CD8-positive, alpha-beta memory T cell (primary cell): ENCODE measurements at places on chromosomes 7 and 10.

GRCh38 chr7:72437061-72437585 is 25.0 kb upstream of the CALN1 start:
- H3K36me3 ChIP-seq, result no peaks in the 10 kb centered on the region
- no peak overlapping the region for H3K27ac ChIP-seq
- no peak overlapping the region for H3K4me3 ChIP-seq
- no peaks in the 10 kb centered on the region for H3K4me1 ChIP-seq
- no peaks in the 10 kb centered on the region for H3K27me3 ChIP-seq

DNA sequence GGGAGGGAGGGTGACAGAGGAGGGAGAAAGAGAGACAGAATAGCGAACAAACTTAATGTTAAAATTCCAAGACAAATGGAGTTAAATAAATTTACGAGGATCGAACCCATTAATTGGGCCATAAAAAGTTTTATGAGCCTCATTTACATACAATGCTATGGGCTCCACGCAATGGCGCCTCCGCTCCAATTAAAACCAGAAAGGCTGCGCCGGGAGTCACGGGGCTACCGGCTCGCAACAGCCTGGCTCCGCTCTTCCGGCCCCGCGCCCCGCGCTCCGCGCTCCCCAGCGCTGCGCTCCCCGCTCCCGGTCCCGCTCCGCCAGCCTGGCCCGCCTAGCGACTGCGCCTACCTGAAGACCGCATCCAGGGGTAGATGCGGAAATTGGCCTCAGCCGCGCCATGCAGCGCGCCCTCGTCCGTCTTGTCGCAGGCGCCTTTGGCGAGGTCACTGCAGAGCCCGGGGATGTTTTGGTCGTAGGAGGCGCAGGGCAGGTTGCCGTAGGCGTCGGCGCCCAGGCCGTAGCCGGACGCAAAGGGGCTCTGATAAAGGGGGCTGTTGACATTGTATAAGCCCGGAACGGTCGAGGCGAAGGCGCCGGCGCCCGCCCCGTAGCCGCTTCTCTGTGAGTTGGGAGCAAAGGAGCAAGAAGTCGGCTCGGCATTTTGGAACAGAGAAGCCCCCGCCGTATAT is 513 bp downstream of the HOXA7 start:
- H3K4me3 ChIP-seq, result no peak overlapping the region
- H3K27ac ChIP-seq, result no peak overlapping the region
- no peak for DNase-seq

- no peak overlapping the region for H3K27ac ChIP-seq
- no peak overlapping the region for H3K4me3 ChIP-seq
- no peaks in the 10 kb centered on the region for H3K27me3 ChIP-seq
Measured at GRCh38 chr7:149154056-149154455, 6.8 kb downstream of the ZNF398 start.

- H3K4me1 ChIP-seq, result no peaks in the 10 kb centered on the region
- peaks cover 6% of the 10 kb centered on the region for H3K36me3 ChIP-seq
- H3K4me3 ChIP-seq, result peak overlapping the region; percentile 23
- peak; percentile 15 for DNase-seq
- H3K27me3 ChIP-seq, result no peaks in the 10 kb centered on the region
Measured at GRCh38 chr10:68684413-68684812, 36.6 kb upstream of the CCAR1 start.

- no peaks in the 10 kb centered on the region for H3K36me3 ChIP-seq
- H3K4me3 ChIP-seq, result no peak overlapping the region
- H3K27ac ChIP-seq, result no peak overlapping the region
- H3K4me1 ChIP-seq, result no peaks in the 10 kb centered on the region
Measured at GRCh38 chr10:74500816-74501215, 325.6 kb upstream of the KAT6B start.

DNA sequence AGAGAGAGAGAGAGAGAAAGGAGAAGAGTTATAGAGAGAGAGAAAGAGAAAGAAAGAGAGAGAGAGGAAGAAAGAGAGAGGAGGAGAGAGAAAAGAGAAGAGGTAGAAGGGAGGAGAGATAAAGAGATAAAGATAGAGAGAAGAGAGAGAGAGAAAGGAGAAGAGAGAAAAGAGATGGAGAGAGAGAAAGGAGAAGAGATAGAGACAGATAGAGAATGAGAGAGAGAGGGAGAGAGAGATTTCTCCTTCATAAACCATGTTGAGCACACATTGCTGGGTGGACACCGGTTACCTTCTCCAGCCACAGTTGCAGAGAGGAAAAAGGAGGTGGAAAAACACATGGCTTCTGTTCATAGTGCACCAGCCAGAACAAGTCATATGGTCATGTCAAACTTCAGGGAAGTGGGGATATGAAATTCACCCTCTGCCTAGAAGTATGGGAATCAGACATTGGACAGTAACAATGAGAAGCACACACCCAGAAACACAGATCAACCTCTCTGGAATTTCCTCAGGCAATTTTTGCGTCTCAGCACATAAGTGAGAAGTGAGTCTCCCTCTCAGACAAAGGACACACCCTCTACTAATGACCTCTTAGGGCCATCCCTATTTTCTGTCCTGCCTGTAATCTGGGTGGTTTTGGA is 172.5 kb upstream of the SVIL start:
- no peaks in the 10 kb centered on the region for H3K27me3 ChIP-seq
- no peak overlapping the region for H3K27ac ChIP-seq
- no peak overlapping the region for H3K4me3 ChIP-seq

GRCh38 chr10:29067161-29067560 is 221.7 kb upstream of the LYZL1 start:
- H3K4me1 ChIP-seq, result no peaks in the 10 kb centered on the region
- no peaks in the 10 kb centered on the region for H3K27me3 ChIP-seq
- H3K4me3 ChIP-seq, result no peak overlapping the region
- DNase-seq, result no peak
- H3K27ac ChIP-seq, result no peak overlapping the region

DNA sequence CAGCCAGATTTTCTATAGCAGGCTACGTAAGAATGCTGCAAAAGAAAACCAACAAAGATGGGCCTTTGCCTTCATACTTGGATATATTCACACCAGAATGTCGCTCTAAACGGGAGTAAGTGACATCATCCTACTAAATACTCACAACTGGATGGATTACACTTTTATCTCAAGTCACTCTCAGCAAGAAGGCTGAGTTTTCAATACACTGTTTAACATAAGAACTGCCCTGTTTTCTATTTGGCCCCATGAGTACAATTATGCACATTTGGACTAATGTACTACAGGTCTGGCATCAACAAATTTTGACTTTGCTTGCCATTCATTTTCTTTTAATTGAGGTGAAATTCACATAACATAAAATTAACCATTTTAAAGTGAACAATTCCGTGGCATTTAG is 8.2 kb downstream of the SLC35B4 start:
- no peaks in the 10 kb centered on the region for H3K27me3 ChIP-seq
- no peak for DNase-seq
- H3K4me1 ChIP-seq, result no peaks in the 10 kb centered on the region
- H3K36me3 ChIP-seq, result peaks cover 4% of the 10 kb centered on the region
- no peak overlapping the region for H3K4me3 ChIP-seq

DNA sequence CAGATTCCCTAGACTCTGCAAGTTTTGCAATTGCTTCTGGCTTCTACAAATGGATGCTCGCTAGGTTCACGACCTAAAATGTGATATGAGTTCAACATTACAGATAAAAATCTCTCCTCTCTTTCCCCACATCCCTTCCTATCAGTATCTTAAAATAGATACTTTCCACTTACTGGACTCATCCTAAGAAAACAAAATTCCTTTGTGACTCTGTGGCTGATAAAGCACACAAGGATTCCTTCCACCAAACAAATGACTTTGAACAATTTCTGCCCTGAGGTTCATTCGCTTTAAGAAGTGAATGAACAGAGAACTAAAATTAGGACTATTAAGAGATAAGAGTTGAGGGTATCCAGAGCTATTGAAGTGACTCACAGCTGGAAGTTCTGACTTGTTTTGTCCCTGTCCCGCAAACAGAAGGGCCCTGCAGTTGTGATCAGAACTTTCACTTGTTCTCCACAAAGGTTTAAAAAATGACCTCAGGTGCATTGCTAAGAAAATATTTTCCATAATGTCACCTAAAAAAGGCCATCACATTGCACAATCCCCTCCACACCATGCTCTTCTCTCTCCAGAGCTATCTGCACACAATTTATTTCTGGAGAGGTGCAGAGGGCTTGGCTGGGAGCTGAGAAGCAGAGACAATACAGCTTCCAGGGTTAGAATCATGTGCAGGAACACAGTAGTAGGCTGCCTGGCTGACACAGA is 96.1 kb downstream of the PIP4K2A start:
- no peak for DNase-seq
- peaks cover 95% of the 10 kb centered on the region for H3K4me1 ChIP-seq

- H3K27ac ChIP-seq, result peak overlapping the region; percentile 82
- peaks cover 17% of the 10 kb centered on the region for H3K4me1 ChIP-seq
- peaks cover 10% of the 10 kb centered on the region for H3K36me3 ChIP-seq
- H3K27me3 ChIP-seq, result no peaks in the 10 kb centered on the region
- no peak for DNase-seq
Measured at GRCh38 chr10:93701866-93702209, 554 bp downstream of the FRA10AC1 start.

GRCh38 chr10:1036341-1036791 is 10.7 kb upstream of the IDI2 start:
- H3K36me3 ChIP-seq, result peaks cover 9% of the 10 kb centered on the region
- no peak overlapping the region for H3K27ac ChIP-seq
- no peaks in the 10 kb centered on the region for H3K27me3 ChIP-seq
- no peaks in the 10 kb centered on the region for H3K4me1 ChIP-seq
- H3K4me3 ChIP-seq, result no peak overlapping the region
- no peak for DNase-seq

DNA sequence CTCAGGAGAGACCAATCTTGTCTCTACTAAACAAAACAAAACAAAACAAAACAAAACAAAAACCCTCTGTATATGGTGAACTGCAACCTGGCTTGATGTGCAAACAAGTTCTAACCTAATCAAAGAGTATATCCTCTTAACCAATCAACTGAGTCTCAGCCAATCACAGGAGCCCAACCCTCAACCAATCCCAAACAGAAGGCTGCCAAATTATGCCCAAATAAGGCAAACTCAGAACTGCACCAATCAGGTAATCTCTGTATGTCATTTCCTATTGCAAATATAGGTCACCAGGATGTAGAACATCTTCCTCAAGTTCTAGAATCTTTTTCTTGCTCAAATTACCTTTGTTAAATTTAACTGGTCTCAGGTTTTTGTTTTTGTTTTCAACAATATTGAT is 5.2 kb downstream of the FAM133B start:
- no peak overlapping the region for H3K27ac ChIP-seq
- peaks cover 37% of the 10 kb centered on the region for H3K4me1 ChIP-seq
- H3K36me3 ChIP-seq, result peaks cover 10% of the 10 kb centered on the region
- no peak overlapping the region for H3K4me3 ChIP-seq

DNA sequence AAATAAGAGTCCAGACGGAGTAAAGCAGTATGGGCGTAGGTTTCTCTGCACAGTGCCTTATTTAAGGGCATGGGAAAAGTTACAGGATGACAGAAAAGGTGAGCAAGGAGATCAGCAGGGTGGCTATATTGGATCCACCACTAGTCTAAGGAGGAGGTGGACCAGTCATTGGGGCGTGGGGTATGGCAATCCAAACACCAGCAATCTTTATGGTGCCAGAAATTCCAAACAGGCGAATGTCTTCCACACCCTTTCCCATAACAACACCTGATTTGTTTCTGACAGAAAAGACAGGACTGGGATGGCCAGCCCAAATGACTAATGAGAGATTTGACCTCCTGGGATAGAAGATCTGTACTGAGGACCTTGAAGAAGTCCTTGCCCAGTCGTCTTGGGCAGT is 181.8 kb upstream of the MBL2 start:
- H3K4me3 ChIP-seq, result no peak overlapping the region
- H3K27me3 ChIP-seq, result no peaks in the 10 kb centered on the region
- H3K4me1 ChIP-seq, result no peaks in the 10 kb centered on the region
- H3K27ac ChIP-seq, result no peak overlapping the region
- no peak for DNase-seq
- no peaks in the 10 kb centered on the region for H3K36me3 ChIP-seq

GRCh38 chr7:157150882-157151281 is 12.2 kb downstream of the UBE3C start:
- H3K27ac ChIP-seq, result no peak overlapping the region
- peaks cover 34% of the 10 kb centered on the region for H3K4me1 ChIP-seq
- H3K27me3 ChIP-seq, result no peaks in the 10 kb centered on the region

DNA sequence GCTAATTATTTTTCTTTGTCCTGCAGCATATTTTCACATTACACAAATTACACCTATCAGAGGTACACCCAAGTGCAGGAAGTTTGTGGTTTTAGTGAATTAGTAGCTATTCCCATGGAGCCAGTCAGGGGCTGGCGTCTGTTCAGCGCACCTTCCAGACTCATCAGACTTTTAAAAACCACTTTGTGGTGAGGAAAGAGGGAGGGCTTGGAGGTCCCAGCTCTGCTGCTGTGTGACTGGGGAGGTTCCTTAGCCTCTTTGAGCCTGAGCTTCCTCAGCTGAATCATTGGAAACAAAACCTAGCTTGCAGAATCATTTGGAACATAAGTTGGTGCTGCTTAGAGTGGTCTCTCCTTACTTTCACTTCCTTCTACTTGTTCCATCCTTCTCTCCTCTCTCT is 175.4 kb downstream of the SORCS3 start:
- H3K36me3 ChIP-seq, result no peaks in the 10 kb centered on the region
- no peaks in the 10 kb centered on the region for H3K4me1 ChIP-seq
- H3K27ac ChIP-seq, result no peak overlapping the region
- H3K27me3 ChIP-seq, result no peaks in the 10 kb centered on the region
- H3K4me3 ChIP-seq, result no peak overlapping the region

DNA sequence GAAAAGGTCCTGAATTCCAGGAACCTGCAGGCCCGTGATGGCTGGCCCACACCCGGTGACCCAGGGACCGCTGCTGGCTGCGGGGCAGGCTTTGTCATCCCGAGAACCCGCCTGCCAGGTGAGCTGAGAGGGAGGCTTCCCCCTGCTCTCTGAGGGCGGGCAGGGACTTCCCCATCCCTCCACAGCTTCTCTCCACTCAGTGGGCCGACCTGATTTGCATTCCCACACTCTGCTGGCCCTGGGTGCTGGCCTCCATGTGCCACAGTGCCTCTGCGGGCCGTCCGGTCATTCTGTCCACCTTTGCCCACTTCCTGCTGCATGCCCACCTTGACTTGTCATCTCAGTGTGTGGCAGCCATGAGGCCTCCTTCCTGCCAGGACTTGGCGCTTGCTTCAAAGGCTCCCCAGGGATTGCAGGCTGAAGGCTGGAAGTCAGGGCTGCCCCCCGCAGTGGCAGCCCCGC is 35.3 kb downstream of the PALD1 start:
- DNase-seq, result no peak
- no peak overlapping the region for H3K4me3 ChIP-seq
- no peaks in the 10 kb centered on the region for H3K27me3 ChIP-seq
- H3K36me3 ChIP-seq, result no peaks in the 10 kb centered on the region
- no peak overlapping the region for H3K27ac ChIP-seq
- H3K4me1 ChIP-seq, result no peaks in the 10 kb centered on the region

DNA sequence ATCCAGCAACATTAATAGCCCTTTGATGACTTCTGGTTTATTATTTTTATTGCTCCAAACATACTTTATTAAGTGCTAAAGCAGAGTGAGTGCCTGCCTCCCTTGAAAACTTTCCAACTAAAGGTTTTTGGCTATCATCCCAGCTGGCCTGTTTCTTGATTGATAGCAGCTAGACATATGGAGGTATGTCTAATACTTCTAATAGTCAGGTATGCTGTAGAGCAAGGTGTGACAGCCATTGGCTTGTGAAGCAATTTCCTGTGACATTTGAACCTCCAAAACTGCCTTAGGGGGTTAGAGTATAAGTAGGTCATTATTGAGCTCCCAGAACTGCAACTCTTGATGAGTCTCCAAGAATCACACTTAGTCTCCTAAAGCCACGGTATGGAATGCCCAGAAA is 55.8 kb downstream of the LOXL4 start:
- DNase-seq, result no peak
- H3K27me3 ChIP-seq, result no peaks in the 10 kb centered on the region
- no peak overlapping the region for H3K27ac ChIP-seq
- no peaks in the 10 kb centered on the region for H3K4me1 ChIP-seq
